ENCODE measurements at places on chromosomes 13 and 19. TPM values are rescaled to one million over a fixed set of nuclear protein-coding genes. Genes with fewer than 3 reads are reported as not detected.

- DNase-seq, result no peak
Observed at GRCh38 chr19:12985049-12985776, 10.1 kb upstream of the NFIX start.

GRCh38 chr19:12668932-12669269 lies 2.3 kb downstream of the WDR83 start:
- DNase-seq, result peak; percentile 82

PSG7 gene
- not detected for total RNA-seq

HRC gene
- total RNA-seq, result 843 TPM

DNA sequence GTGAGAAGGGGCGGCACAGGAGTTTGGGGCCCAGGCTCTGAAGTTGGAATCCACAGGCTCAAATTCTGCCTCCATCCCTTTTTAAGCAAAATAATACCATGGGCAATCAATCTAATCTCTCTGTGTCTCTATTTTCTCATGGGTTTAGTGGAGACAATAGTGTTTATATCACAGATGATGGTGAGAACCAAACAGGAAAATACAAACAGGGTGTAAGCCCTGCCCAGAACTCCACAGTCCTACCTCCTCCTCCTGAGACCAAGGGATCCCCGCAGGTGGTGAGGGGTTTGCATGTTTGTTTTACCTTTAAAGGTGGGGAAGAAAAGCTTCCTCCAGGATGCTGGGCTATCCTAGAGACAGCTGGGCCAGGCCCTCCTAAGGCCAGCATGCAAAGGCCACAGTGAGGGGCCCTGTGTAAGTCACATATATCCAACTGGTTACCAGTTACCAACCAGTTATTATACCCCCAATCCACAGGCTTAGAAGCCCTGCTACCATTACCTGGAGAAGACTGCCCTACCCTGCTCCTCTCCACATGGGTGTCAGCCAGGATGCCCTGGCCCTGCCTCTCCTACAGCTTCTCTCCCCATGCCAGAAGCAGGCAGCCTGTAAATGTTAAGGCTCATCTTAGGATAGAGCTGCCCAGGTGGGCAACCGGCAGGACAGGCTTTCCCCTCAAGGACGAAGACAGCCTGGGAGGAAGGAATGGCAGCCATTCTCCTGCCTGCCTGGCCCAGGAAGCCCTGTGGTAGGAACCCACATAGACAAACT lies 658.4 kb downstream of the UQCRFS1 start:
- DNase-seq, result no peak

- DNase-seq, result no peak
Observed at GRCh38 chr13:113468029-113468428, 14.7 kb upstream of the ADPRHL1 start.

DNA sequence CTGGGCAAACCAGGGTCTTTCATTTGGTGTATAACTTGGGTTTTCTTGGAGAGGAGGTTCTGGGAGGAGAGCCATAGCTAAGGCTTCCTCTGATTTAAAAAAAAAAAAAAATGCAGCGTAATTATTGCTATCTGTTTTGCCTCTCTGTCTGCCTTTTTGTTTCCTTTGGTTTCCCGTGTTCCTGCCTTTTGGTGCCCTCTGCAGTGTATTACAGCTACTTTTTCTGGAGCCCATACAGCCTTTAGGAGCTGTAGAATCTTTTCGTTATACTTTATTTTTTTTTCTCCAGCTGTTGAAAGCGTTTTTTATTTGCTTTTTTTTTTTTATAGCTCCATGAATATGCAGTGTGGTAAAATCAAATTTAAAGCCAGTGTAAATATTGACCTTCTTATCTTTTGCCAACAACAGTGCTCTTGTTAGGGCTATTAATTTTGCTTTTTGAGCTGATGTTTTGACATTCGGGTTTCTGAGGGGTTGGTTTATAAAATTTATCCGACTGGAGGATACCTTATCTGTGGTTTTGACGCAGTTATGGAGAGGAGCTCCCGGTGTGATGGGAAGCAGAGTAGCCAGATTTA lies 38.1 kb downstream of the ZNF493 start:
- DNase-seq, result no peak

DNA sequence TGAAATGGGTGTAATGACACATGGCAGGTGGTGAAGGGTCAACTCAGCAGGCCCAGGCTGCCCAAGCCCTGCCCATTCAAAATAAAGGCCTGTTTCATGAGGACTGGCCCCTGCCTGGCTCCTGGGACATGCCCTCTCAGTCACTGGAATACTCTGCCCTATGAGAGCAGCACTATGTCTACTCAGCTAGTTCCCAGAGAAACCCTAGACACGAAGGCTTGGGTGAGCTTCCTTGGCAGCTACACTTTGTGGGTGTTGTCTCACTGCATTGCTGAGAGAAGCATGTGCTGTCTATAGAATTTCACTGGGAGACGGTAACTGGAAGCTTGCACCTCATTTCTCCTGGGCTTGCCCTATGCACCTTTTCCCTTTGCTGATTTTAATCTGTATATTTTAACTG lies 752.8 kb downstream of the LIG4 start:
- DNase-seq, result no peak

All from Right ventricle myocardium inferior (tissue), 1 donor.